Stimulated activated CD4-positive, alpha-beta T cell treated with anti-CD3 and anti-CD28 coated beads, Interleukin-1b, Interleukin-23, amount 100 ng/mL, for 1 hour (primary cell): ENCODE measurements at places on chromosomes 2 and 18.

DNA sequence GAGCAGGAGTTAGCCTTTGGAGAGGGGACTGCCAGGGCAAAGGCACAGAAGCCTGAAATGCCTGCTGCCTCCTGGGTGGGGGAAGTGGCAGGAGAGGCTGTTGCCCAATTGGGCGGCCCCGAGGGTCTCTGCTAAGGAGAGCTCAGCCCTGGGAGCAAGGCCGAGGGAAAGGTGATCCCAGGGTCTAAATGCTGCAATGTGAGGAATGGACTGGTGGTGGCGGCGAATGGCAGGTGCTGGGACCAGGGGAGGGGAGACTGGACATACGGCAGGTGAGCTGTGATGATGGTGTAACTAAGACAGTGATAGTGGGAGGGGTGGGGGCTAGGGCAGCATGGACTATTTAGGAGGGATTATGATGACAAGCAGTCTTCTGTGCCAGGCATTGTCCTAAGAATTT lies 104.0 kb downstream of the DYSF start:
- no peak for DNase-seq

DNA sequence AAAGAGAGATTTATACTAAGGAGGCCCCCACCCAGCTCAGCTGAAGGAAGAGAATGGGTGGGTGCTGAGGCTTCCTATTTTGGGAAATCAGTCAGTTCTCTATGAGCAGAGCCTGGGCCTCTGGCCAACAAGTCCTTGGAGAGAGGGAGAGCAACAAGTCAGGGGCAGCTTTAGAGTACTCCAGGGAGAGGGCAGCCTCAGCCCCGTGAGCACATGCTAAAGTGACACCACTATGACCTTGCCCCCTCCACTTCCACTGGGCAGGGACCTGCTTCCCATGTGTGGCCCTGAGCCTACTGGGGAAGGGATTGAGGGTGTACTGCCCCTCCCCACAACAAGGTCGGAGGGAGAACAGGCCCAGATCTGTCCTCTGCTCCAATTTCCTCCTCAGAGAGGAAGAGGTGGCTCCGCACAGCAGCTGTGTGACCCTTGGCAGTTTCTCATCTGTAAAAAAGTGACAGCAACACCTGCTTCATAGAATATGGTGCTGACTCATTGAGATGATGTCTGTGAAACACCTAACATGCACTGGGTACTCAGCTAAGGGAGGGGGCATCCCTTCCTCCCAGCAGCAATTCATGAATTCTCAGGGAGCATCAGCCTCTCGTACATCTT lies 72.9 kb downstream of the CLHC1 start:
- no peak for DNase-seq

GRCh38 chr2:113070606-113070975 lies 2.8 kb downstream of the IL1F10 start:
- no peak for DNase-seq

DNA sequence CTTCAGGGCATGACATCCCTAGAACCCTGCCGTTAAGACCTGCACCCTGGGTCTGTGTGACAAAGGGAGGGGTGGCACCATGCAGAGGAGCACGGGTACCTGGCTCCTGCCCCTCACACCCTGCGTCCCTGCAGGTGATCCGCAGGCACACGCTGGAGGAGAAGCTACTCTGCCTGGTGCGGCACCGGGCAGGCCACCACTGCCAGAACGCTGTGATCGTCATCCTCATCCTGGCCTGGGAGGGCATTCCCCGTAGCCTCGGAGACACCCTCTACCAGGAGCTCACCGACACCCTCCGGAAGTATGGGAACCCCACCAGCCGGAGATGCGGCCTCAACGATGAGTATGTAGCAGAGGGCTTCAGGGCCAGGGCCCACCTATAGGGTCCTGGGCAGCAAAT lies 60.0 kb downstream of the BOLA3 start:
- DNase-seq, result no peak

- DNase-seq, result no peak
These were observed 30.8 kb downstream of the EN1 start for GRCh38 chr2:118816669-118817068.
